Naive thymus-derived CD4-positive, alpha-beta T cell (primary cell): ENCODE measurements at places on chromosomes 16 and 17. TPM values are rescaled to one million over a fixed set of nuclear protein-coding genes. Genes with fewer than 3 reads are reported as not detected.

DNA sequence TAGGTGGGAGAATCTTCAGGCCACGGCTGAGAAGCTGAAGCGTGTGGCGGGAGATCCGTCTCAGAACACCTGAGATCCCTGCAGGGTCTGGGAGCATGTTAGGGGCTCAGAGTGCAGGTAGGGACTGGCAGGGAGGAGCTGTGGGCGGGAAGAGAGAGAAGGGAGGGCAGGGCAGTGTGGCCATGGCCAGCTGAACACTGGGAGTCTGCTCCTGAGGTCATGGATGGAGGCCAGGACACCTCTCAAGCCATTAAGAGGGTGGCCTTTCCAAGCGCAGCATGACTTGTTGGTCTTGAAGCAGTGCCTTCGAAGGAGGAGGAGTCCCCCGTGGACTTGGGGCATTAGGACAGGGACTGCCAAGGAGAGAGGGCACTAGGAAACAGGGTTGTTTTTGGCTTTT is 23.7 kb downstream of the NAA60 start:
- no peak overlapping the region for H3K4me3 ChIP-seq
- H3K27me3 ChIP-seq, result no peaks in the 10 kb centered on the region
- no peaks in the 10 kb centered on the region for H3K36me3 ChIP-seq
- peak overlapping the region; percentile 3 for H3K27ac ChIP-seq
- peaks cover 13% of the 10 kb centered on the region for H3K4me1 ChIP-seq

DNA sequence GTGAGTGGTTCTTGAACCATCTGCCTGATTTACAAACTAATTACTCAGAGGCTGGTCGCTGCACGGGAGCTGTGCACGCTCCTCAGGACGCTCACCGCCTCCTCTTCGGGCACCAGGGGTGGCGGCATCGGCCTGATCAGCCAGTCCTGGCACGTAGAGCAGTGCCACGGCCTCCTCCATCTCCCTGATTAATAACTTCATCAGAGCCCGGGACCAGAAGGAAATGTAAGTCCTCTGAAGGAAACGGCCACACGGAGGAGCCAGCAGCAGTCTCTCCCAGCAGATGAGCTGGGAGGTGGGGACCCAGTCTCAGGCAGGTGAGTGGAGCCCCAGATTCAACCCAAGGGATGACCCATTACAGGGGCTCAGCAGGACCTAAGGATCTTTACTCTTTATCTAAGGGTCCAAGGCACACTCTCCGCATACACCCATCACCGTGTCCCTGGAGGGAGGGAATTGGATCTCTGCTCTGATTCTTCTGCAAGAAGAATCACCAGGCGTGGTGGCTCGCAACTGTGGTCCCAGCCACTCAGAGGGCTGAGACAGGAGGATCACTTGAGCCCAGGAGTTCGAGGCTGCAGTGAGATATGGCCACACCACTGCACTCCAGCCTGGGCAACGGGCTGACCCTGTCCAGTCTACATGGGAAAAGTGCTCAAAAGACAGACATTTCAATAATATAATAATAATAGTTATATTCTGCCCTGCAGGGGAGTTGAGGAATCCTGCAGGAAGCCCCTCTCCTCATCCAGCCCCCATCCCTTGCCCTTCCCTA is 366.5 kb downstream of the SEC14L1 start:
- H3K4me1 ChIP-seq, result no peaks in the 10 kb centered on the region
- H3K27ac ChIP-seq, result no peak overlapping the region
- no peak overlapping the region for H3K4me3 ChIP-seq
- DNase-seq, result no peak
- H3K36me3 ChIP-seq, result peaks cover 8% of the 10 kb centered on the region

DNA sequence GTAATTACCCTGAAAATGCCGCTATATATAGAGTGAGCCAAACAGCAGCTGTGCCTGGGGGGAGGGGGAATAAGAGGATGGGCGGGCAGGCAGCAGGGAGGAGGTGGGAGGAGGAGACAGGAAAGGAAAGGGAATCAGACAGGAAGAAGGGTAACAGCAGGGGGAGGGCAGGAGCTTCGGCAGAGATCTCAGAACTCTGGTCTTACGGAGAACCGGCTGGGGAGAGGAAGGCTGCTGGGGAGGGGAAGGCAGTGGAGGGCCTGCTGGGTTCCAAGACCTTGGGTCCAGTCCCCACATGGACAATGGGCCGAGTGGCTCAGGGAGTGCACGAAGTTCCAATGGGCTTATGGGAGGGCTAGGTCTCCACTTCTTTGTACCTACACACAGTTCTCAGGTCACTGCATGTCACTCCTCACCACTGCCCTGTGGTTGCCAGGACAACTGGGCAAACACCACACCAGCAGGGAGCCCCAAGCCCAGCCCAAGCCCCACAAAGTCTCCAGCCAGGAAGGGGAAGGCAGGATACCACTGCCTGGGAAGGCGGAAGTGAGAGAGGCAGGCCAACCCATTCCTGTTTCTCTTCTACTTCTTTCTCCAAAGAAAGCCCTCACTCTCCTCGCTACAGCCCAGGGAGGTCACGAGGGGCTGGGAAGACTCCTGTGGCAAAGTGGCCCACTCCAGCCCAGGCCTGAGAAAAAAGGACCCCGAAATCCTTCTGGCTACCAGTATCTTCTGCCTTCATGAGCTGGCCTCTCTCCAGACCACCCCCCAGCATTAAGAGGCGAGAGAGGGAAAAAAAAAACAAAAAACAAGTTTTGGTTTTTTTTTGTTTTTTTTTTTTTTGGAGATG is 25.3 kb downstream of the G6PC3 start:
- peak overlapping the region; percentile 21 for H3K27ac ChIP-seq
- H3K36me3 ChIP-seq, result no peaks in the 10 kb centered on the region
- H3K4me1 ChIP-seq, result no peaks in the 10 kb centered on the region
- no peak for DNase-seq
- H3K27me3 ChIP-seq, result no peaks in the 10 kb centered on the region

GRCh38 chr17:82807101-82807500 is 32.7 kb downstream of the ZNF750 start:
- no peaks in the 10 kb centered on the region for H3K4me1 ChIP-seq
- no peak overlapping the region for H3K4me3 ChIP-seq
- H3K27me3 ChIP-seq, result no peaks in the 10 kb centered on the region
- DNase-seq, result no peak
- H3K36me3 ChIP-seq, result peaks cover 76% of the 10 kb centered on the region

DNA sequence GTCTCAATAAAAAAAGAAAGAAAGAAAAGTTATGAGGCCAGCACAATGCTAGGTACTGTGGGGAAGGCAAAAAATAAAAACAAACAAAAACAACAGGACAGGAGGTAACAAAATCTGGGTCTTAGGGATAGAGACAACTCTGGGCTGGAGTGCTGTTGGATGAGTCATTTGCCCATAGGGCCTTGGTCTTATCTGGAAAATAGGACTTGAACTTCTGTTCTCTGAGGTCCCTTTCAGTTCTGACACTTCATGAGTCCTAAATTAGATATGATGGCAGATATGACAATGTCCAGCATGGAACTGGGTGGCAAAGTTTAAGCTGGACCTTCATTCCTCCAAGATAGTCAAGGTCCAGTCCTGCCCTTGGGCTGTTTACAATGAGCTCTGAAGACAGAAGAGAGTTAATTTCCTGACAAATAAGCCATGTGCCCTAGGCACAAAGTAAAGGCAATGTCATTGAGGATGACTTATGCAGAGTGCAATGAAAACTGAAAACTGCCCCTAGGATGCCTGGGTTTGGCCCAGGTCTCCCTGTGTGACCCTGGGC is 8.9 kb upstream of the HDAC5 start:
- H3K27me3 ChIP-seq, result no peaks in the 10 kb centered on the region
- no peaks in the 10 kb centered on the region for H3K36me3 ChIP-seq
- H3K4me1 ChIP-seq, result no peaks in the 10 kb centered on the region

The IGFALS gene
- total RNA-seq, result 1.2 TPM

The KLHL10 gene
- not detected for total RNA-seq

DNA sequence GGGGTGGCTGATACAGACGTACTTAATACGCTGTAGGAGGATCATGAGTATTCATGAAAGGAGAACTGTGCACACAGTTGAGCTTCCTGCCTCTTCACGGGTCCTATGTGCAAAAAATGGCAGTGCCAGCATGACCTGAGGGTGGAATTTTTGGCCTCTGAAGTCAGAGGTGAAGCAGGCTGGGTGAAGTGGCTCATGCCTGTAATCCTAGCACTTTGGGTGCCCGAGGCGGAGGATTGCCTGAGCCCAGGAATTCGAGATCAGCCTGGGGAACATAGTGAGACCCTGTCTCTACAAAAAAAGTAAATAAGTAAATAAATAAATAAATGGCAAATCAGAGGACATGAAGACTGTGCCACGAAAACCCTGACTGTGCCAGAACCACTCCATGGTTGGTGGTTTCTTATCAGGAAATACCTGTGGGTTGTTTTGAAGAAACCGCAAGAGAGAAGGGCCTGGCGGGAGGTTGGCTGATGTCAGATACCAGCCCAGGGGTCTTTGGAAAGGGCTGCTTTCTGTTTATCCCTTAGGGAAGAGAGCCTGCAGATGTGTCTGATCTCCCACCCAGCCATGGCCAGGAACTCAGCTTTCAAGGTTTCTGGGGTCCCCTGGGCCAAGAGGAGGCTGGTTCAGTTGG is 3.4 kb downstream of the ASPSCR1 start:
- H3K36me3 ChIP-seq, result peaks cover 8% of the 10 kb centered on the region
- no peak overlapping the region for H3K4me3 ChIP-seq
- no peak overlapping the region for H3K27ac ChIP-seq
- no peaks in the 10 kb centered on the region for H3K27me3 ChIP-seq
- DNase-seq, result no peak
